KG1 (cell line): ENCODE measurements at places on chromosomes 1 and 21.

- DNase-seq: no peak
Observed at GRCh38 chr1:180154003-180154324, 705 bp upstream of the QSOX1 start.

GRCh38 chr1:56525489-56526041 lies 53.8 kb downstream of the PLPP3 start:
- DNase-seq: no peak

GRCh38 chr1:147491098-147491497 lies 50.2 kb upstream of the BCL9 start:
- DNase-seq: no peak

- DNase-seq: no peak
Observed at GRCh38 chr1:162633081-162633762, 958 bp downstream of the DDR2 start.

DNA sequence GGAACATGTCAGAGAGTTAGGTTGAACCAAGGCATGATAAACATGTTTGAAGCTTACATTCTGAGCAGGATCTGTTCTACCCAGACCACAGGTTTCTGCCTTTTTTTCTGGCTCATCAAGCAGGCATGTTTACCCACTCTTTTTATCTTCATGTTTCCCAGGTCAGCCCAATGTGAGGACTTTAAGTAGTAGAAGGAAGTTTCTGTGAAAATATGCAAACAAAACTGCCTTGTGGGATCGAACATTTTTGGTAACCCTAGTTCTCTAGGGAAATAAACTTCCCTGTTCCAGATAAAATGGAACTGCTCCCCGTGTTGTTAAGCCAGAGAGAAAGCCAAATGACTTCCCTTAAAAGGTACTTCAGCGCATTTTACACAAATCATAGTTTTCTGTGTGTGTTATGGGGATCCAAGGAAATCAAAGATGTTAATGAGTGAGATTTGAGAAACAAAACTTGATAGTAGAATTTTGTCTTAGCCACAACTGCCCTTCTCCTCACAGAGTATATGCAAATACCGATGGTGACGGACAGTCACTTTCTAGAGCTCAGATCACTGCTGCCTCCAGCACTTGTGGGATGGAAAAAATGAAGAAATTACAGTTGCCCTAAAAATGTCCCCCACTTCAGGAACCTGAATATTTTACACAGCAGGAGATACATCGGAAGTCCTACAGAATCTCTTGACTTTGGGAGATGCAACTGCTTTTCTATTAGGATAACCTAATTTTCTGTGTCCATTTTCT lies 765 bp upstream of the HIPK1 start:
- DNase-seq: no peak

GRCh38 chr21:41920476-41920875 lies 33.3 kb downstream of the C2CD2 start:
- DNase-seq: no peak

- DNase-seq: no peak
Observed at GRCh38 chr1:23343221-23344110, 618 bp downstream of the HNRNPR start.

DNA sequence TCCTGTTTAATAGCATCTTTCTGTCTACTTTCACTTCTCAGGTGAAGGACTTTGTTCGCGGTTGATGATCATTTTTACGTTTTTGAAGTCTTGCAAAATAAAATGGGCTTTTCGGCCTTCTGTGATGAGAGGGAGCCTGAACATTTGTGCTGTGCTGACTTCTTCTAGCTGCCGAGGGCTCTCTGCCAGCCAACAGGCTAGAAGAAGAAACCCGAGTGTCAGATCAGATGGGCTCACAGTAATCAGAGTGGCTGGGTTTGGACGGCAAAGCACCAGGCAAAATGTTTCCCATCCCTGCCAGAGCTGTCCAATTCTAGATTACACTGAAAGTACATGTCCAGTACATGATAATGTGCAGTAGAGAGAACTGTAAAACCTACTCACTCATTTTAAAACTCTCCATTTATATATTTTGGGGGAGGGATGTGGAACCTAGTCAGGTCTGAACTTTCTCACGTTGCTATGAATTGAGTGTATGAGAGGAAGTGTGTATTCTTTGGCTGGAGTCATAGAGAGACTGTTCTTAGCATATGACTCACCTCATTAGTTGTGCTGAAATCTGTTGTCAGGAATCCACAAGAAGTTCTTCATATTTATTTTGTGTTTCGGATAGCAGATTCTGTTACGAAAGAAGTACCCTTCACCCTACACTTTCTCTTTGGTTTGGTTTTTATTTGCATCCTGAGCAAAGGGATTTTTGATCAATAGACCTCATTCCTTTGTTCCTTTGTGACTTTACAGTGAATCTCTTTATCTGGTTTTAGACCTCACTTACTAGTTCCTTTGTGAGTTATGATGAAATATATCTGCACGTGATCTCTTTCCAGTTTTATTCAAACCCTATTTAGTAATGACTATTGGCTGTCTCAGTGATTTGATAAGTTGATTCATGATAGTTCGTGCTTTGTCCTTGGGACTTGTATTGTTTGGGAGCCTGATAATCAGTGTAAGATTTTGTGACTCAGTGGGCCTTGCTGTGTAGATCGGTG lies 4.8 kb downstream of the ATP1A1 start:
- no peak for DNase-seq

- peak; percentile 55 for DNase-seq
Observed at GRCh38 chr1:183024317-183025009, 1.2 kb downstream of the LAMC1 start.

GRCh38 chr1:173175514-173176145 lies 31.5 kb downstream of the TNFSF4 start:
- peak; percentile 61 for DNase-seq

- no peak for DNase-seq
Observed at GRCh38 chr21:39938086-39938625, 70.9 kb downstream of the PCP4 start.
